ENCODE measurements at places on chromosomes 5 and 9. TPM values are rescaled to one million over a fixed set of nuclear protein-coding genes. Genes with fewer than 3 reads are reported as not detected.

The RETREG1 gene
- 0.14 TPM for total RNA-seq

The PCDHB5 gene
- 0.53 TPM for total RNA-seq

The CXCL14 gene
- total RNA-seq: not detected

The SEMA4D gene
- total RNA-seq: 2.8 TPM

The TTC23L gene
- total RNA-seq: under 0.01 TPM

The ADAMTS16 gene
- total RNA-seq: not detected

The SARDH gene
- 0.35 TPM for total RNA-seq

The ACER2 gene
- total RNA-seq: 8.1 TPM

The SLC36A2 gene
- total RNA-seq: not detected

The HNRNPK gene
- total RNA-seq: 905 TPM

The RALGDS gene
- total RNA-seq: 34.6 TPM

The SPDL1 gene
- total RNA-seq: 34.1 TPM

The ZNF622 gene
- total RNA-seq: 41.9 TPM

DNA sequence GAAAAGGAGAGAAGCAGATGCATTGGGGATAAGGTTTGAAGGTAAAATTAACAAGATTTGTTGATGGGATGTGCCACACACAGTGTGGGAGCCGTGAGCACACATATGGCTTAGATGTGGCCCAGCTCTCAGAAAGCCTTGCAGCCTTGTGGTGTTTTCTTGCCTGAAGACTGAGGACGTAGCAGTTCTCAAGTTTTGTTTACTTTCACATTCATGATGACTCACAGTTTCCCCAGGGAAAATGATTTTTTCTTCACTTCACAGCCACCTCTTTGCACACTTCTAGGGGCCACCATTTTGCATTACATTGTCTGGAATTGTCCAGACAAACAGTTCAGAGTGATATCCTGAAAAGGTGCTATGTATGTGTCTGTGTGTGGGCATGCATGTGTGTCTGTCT lies 126.2 kb downstream of the BASP1 start:
- peak; percentile 43 for DNase-seq

GRCh38 chr5:55557123-55557522 lies 22.4 kb upstream of the PLPP1 start:
- DNase-seq: no peak

- DNase-seq: no peak
Measured at GRCh38 chr5:38380537-38380936, 122.2 kb downstream of the EGFLAM start.

GRCh38 chr9:2319421-2319820 lies 302.2 kb upstream of the VLDLR start:
- DNase-seq: no peak

DNA sequence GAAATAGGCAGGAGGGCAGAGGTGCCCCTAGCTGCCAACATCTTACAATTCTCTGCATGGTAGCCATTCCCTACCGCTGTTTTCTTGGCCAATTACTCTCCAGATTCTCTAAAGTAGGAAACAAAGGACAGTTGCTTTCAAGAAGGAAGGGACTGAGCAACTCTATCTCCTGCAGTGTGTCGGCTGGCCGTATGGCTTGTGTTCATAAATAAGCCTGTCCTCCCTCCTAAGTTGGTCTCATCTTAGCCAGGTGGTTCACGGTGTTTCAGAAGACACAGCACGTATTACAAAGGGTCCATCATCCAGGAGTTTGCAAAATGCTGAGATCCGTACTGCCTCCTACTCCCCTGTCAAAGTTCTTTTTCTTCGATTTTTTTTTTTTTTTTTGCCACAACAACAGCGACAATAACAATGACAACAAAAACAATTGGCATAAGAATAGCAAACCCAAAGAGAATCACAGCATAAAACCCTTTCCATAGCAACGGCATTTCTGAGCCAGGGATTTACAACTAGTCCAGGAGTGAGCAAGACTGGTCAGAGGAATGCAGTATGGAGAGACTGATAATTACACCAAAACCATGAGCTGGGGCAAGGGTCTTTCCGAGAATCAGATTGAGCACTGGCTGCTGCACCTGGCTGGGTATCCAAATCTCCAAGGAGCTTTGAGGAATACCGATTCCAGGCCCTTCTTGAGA lies 212.8 kb downstream of the SLIT3 start:
- no peak for DNase-seq

- DNase-seq: no peak
Measured at GRCh38 chr5:180235846-180236245, 26.8 kb upstream of the RASGEF1C start.

- DNase-seq: no peak
Measured at GRCh38 chr5:152264645-152265254, 140.3 kb downstream of the NMUR2 start.

DNA sequence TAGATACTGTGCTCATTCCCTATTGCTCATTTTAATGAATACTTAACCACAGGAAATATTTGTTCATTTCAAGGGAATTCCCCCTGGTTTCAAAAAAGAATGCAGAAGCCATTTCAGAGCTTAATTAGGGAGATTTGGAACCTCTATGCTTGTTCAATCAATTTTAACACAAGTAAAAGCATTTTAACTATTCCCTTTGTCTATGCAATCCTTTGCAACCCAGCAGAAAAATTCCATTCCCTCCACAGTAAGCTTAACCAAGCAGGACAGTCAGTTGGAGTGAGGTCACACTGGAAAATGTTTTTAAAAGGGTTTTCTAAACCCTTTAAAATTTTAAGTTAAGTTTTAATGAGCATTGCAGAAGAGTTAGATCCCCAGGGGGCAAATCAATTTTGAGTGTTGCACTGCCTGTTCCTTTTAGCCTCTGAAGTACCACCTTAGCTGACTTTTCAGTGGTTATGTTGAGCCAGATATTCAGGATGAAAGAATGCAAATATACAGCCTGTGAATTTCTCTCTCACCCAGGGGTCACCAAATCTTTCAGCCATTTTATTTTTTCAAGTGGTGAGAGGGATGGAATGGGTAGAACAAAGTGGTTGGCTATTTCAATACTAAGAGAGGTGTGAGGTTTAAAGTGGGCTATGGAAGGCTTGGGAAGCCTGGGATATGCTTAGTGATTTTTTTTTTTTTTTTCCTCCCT lies 356.2 kb upstream of the NUDT12 start:
- DNase-seq: no peak

- no peak for DNase-seq
Measured at GRCh38 chr9:88969646-88970373, 21.5 kb upstream of the S1PR3 start.

DNA sequence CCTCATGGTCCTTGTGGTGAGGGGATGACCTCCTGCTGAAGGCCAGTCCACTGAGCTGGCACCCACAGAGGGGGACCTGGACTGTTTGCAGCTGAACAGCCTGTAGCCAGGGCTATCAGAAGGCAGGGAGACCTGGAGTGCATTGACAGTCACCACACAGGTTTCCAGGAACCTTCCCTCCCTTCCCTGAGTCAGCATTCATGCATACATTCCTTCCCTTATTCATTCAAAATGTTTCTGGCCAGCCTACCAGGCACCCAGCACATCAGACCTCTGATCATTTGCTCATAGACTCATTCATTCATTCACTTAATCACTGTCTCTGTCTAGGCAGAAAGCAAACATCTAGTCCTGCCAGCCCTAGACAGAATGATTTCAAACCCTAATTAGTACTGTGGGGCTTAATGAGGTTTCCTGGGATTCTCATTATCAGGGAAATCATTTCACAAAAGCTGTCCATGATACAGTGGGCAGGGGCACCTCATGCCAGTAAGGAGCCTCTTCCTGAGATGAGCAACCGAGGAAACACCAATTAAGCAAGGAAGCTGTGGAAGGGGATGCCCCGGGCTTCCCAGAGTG lies 110.1 kb upstream of the PPP1R26 start:
- no peak for DNase-seq

- no peak for DNase-seq
Measured at GRCh38 chr9:121782514-121783110, 131.2 kb downstream of the DAB2IP start.

GRCh38 chr9:14584571-14584970 lies 108.7 kb downstream of the ZDHHC21 start:
- DNase-seq: no peak

- DNase-seq: no peak
Measured at GRCh38 chr9:120708526-120709224, 5.6 kb downstream of the MEGF9 start.

DNA sequence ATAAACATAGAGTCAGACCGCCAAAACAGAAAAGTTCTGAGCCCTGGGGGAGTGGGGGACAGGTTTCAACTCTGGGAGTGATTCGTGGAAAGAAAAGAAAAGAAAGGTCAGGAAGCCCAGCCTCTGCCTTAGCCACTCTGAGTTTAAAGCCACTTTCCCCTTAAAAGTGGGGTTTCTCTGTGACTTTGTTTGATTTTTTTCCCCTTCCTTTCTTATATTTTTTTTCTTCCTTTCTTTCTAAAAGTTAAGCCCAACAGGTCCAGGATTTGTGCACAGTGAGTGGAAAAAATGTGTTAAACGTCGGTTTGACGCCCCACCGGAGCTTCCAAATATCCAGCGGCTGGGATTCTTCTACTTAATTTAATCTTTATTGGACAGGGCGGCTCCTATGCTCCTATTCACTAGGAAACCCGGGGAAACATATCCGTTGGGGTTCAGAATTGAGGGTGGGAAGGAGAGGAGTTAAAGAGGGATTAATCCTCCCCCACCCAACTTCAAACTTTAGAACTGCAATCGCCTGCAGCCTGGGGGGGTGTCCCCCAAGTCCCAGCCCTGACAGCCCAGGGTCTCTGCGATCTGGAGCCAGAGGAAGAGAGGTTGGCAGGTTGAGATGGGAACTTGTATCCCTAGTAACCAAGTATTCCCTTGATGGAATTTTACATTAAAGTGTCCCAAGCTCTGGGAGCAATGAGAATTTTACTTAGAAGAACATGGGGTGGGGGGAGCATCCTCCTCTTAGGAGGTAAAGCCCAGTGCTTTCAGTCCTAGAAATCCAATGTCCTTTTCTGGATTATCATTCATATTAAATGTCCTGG lies 6.3 kb downstream of the NR2F1-AS1 start:
- no peak for DNase-seq

GRCh38 chr9:137294091-137294680 lies 7.9 kb downstream of the NRARP start:
- DNase-seq: no peak

DNA sequence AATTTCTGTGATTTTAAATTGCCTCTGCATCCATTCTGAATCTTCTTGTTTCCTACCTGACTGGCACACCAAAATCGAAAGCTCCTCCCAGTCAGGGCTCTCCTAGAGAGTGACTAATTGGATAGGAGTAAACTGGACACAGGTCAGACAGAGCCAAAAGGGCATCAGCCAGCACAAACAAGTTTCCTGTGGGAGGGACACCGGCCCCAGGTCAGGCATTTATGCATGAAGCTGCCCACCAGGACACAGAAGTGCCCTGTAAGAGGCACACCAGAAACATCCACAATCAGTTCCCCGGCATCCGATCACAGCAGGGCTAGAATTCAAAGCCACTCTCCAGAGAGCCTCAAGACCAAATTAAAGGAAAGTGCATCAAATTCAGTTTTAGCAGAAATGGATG lies 78.4 kb downstream of the SFXN1 start:
- no peak for DNase-seq

DNA sequence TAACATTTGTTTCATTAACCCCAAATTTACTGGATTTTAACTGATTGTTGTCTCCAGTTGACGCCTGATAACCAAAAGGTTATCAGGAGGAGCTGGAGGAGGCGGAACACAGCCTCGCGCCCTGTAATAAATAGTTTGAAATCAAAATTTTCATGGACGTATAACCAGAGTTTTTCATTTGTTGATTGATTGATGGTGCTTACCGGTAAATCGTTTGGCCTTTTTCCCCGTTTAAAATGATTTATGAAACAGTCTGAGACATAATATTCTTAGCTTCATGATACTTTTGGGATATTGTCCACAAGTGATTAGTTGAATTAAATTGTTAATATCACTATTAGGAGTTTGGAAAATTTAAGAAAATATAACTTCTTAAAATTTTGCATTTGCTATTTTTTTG lies 1.7 kb downstream of the FOCAD start:
- no peak for DNase-seq

DNA sequence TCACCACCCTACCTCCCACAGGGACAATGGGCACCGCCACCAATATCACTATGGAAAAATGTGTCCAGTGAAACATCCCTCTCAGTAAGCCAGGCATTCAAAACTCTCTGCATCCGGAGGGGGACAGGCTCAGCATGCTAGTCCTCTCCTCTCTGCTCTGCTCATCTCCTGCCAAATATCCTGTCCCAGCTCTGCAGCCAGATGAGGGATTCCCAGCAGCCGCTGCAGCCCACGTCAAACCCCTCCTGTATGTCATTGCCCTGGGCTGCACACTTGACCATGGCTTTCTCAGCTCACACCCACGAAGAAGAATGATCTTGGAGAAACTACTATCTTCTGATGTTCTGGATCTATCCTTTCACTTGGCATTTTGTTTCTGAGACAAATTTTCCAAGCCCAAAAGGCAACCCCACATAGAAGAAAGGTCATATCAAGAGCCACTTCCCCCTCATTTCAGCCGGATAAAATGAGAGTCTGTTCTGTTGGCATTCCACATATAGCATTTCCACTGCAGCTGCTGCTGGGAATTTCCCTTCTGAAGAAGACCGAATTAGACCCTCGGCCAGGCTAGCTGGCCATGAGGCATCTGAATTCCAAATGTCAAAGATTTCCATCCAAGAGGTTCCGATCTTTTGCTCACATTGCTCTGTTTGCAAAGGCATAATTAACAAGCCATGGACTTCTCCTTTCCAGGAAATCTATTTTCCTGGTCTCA lies 338.0 kb downstream of the ACTL7B start:
- no peak for DNase-seq

DNA sequence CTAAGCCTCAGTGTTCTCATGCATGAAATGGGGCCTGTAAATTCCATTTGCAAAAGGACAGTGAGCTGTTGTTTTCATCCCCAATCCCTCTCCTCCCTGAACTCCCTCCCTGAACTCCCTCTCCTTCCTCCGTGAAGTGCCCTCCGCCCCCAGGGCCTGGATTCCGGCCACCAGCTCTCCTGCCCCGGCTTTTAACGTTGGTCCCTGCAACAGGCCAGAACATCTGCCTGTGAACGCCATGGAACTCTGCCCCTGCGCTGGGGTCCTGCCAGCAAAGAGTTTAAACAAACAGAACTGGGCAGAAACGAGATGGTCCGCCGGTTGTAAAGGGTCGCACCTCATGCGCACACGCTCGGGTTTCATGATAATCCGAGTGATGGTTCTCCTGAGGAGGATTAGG lies 62.4 kb downstream of the SMIM23 start:
- DNase-seq: no peak

DNA sequence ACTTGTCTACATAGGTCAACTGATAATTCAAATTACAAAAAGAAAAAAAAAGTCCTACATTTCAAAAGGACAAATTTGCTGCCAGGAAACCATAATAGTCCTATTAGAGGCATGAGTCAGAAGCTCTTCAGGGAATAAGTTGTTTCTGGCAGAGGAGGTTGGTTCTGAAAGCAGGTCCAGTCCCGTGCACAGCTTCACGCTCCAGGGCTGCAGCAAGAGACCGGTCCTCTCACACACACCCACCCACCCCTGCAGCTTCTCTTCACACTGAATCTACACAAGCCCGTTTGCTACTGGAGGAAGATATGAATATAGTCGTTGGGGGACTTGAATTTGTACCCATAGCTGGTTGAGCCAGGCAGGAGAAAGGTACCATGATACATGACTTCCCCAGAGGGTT lies 36.9 kb upstream of the SLC1A3 start:
- DNase-seq: no peak

GRCh38 chr5:170338933-170339779 lies 41.6 kb upstream of the LCP2 start:
- DNase-seq: no peak
